Stimulated activated CD8-positive, alpha-beta memory T cell treated with anti-CD3 and anti-CD28 coated beads, Interleukin-12 subunit alpha, Interleukin-12 subunit beta, amount 100 ng/mL, for 4 hours (primary cell): ENCODE measurements at places on chromosomes 4 and X.

DNA sequence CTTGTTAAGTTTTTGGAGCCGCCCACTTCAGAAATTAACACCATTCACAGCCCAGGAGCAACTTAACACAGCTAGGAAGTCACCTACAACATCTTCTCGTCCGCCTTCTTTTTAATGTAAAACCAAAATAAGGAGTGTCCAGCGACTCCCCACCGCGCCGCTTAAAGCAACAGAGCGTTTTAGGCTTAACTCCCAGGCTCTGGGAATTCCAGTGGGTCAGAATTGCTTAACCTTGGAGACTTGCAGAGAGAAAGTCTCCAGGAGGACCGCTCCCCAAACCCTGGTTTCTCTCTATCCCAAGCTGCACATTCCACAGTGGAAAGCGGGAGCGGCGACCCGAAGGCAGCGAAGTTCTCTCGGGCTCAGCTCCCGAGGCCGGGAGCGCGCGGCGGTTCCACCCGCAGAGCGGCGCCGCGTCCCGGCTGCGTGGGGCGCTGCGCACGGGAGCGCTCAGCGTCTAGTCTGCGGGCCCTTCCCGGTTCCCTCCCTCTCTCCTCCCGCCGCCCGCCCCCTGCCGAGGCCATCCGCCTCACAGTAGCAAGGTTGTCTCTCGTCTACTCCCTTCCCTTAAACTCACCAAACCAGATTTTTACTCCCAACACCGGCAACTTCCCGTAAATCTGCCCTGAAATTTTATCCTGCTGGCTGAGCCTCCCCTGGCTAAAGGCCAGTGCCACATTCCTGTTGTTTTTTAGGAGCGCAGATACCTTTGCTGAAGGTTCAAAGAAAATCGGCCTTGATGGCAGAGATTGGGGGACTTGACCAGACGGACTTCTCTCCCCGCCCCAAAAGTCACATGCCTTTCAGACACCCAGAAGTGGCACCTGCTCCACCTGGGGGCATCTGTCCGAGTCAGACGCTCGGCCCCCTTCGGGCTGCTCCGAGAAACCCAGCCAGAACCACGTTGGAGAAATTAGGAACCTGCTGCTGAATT, at the start of gene RBM47:
Gene RBM47, minus strand, starts transcription at position 464 of the 934 bp plus-strand sequence. CDS start 190,971 bp downstream, outside the sequence.
- DNase-seq, result no peak

GRCh38 chr4:181364504-181364903, 878.7 kb upstream of the TENM3 start:
- DNase-seq, result no peak

DNA sequence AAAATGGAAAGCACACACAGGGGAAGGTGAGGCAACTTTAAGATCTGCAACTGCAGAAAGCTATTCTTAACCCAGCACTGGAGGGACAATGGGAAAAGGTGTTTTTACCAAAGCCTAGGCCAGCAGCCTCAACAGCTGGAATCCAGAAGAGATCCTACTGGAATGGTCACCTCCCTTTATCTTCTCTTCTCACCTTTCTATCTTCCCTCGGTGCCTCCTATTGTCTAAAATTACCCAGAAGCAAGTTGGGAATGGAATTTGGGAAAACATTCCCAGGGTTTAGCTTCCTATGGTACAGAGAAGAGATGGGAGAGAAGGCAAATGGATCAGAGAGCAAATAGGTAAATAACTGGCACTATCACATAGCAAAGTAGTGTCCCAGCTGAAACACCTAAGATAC, 73.1 kb downstream of the TIGD2 start:
- DNase-seq, result no peak

DNA sequence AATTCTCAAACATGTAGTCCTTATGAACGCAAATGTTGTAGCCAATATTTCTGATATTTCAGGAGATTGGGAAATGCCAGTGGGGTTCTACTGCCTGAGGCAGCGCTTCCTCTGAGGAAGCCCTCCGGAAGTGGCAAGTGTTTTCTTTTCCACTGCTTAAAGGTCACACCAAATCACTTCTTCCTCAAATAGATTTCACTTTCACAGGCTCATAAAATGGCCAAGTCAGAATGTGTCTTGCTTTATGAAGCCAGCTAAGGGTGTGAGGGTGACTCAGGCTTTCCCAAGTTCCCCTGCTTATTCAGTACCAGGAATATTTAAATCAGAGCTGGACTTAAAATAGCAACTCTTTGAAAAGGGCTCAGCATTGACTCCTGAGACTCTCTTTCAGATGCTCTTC, 514.2 kb upstream of the DIPK2B start:
- no peak for DNase-seq

DNA sequence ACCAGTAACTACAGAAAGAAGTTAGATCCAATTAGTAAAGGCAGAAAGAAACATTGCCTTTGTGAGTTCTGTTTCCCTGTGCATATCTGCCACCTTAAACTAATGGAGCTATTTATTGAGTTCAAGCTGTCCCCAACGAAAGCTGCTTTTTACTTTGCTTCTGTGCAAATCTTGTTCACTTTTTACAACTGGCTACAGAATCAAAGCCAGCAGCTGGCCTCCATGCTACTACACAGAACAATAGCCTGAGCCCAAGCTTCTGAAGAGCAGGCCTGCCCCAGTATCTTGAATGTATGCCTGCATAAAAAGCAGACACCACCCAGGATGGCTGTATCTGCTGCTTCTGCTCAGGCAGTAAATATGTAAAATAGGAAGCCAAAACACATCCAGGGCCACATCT, 28.1 kb downstream of the ANK2 start:
- no peak for DNase-seq

DNA sequence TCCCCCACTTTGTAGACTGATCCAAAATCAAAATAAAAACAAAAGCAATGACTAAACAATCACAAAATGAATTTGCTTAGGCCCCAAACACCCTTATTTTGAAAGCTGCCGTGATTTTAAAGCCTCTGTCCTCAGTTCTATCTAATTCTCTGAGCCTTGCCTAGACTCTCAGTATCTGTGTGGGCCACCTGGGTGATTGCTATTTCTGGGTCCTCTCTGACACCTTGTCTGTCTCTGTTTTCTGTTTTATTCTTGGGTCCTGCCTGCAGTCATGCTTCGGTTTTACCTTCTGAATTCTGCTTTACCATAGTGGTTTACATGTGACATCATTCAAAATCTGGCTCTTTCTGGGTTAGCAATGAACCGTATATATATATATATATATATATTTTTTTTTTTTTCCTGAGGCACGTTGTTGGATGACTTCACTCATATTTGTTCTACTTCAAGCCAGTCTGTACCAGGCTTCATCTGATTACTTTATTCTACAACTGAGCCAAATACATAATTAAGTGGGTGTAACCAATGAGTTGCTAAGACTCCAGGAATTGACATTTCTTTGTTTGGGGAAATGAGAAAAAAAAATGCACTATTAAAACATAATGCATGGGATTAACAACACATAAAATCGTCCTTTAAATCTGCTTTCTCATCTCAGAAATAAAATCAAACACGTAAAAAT, 710.7 kb upstream of the SLIT2 start:
- DNase-seq, result no peak
